ENCODE measurements at places on chromosomes 12 and 14.

- H3K27me3 ChIP-seq, result peaks cover 3% of the 10 kb centered on the region
- H3K27ac ChIP-seq, result no peak overlapping the region
- no peak overlapping the region for H3K4me3 ChIP-seq
- H3K36me3 ChIP-seq, result peaks cover 41% of the 10 kb centered on the region
- peaks cover 25% of the 10 kb centered on the region for H3K4me1 ChIP-seq
- no peak for DNase-seq
Observed at GRCh38 chr12:62732861-62733427, 202.0 kb downstream of the PPM1H start.

DNA sequence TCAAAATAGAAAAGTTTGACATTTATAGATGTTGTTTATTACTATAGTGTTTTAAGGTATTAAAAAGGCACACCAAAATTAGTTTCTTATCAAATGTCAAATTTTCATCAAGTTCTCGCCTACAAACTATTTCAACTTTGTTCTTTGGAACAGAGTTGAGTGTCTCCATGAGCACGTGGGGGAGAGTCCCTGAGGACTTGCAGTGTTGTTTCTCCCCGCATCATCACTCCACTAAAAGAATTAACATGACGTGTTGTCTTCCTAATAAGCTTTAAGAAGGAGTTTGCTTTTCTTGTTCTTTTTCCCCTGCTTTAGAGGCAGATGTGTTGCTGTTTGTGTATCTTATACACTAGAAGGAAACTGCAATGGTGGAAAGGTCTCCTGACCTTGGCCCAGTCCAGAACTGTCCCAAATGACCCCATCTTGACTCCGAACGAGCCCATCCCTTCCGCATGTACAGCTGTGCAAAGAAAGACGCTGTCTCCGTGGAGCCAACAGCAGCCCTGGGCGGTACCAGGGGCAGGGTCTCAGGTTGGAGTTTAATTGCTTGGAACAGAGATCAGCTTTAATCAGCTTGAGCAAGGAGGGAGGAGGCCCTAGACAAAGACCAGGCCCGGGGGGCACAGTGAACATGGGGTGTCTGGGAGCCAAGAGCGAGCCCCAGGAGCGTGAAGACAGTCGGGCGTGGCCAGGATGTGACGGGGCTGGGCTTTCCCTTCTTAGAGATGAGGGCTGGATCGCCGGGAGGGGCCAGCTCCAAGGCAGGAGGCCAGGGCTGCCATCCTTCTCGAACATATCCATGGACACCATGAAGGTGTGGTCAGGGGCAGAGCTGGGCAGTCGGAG lies 215.4 kb upstream of the RTL1 start:
- no peak for DNase-seq
- peaks cover 7% of the 10 kb centered on the region for H3K36me3 ChIP-seq
- no peak overlapping the region for H3K4me3 ChIP-seq

GRCh38 chr14:83940253-83940652 lies 1589.7 kb upstream of the FLRT2 start:
- peaks cover 8% of the 10 kb centered on the region for H3K36me3 ChIP-seq
- H3K4me3 ChIP-seq, result no peak overlapping the region
- no peak for DNase-seq

- peaks cover 16% of the 10 kb centered on the region for H3K4me1 ChIP-seq
- H3K36me3 ChIP-seq, result no peaks in the 10 kb centered on the region
- peak overlapping the region; percentile 86 for H3K4me3 ChIP-seq
- H3K27me3 ChIP-seq, result peaks cover 3% of the 10 kb centered on the region
Observed at GRCh38 chr12:121095544-121096198, 37.0 kb upstream of the P2RX7 start.

GRCh38 chr14:105096206-105096875 lies 31.1 kb upstream of the GPR132 start:
- peaks cover 36% of the 10 kb centered on the region for H3K36me3 ChIP-seq
- peak overlapping the region; percentile 63 for H3K4me3 ChIP-seq
- DNase-seq, result no peak
- H3K27ac ChIP-seq, result no peak overlapping the region

DNA sequence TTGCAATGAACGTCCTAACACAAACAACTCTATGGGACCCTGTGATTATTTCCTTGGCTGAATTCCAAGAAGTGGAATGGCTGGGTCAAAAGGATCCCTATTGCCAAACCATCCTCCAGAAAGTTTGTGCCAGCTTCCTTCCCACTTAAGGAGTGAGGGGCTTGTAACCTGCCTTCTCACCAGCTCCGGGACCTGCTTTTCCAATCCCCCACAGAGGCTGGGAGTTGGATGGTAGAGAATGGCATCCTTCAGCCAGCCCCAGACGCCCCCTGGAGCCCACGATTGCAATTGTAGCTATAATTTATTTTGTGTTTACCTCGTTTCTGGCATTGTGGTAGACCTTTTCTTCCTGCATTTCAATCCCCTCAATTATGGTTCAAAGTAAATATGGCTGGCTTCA lies 9.7 kb upstream of the ZDHHC22 start:
- H3K27ac ChIP-seq, result no peak overlapping the region
- no peaks in the 10 kb centered on the region for H3K4me1 ChIP-seq
- H3K27me3 ChIP-seq, result peaks cover 3% of the 10 kb centered on the region
- H3K36me3 ChIP-seq, result no peaks in the 10 kb centered on the region
- no peak overlapping the region for H3K4me3 ChIP-seq

GRCh38 chr12:53564941-53565340 lies 57.7 kb upstream of the NPFF start:
- peaks cover 2% of the 10 kb centered on the region for H3K27me3 ChIP-seq
- H3K27ac ChIP-seq, result no peak overlapping the region
- H3K4me3 ChIP-seq, result no peak overlapping the region

- peak overlapping the region; percentile 94 for H3K4me3 ChIP-seq
- peaks cover 3% of the 10 kb centered on the region for H3K36me3 ChIP-seq
- H3K4me1 ChIP-seq, result peaks cover 65% of the 10 kb centered on the region
- peak overlapping the region; percentile 96 for H3K27ac ChIP-seq
Observed at GRCh38 chr14:77099425-77100167, 1.5 kb downstream of the CIPC start.

GRCh38 chr12:7160183-7160582 lies 29.3 kb upstream of the PEX5 start:
- peaks cover 21% of the 10 kb centered on the region for H3K4me1 ChIP-seq
- no peak for DNase-seq
- peaks cover 18% of the 10 kb centered on the region for H3K27me3 ChIP-seq
- no peak overlapping the region for H3K4me3 ChIP-seq
- H3K36me3 ChIP-seq, result peaks cover 33% of the 10 kb centered on the region

GRCh38 chr12:27552235-27552634 lies 28.2 kb downstream of the PPFIBP1 start:
- no peak for DNase-seq
- H3K27me3 ChIP-seq, result no peaks in the 10 kb centered on the region
- H3K4me1 ChIP-seq, result peaks cover 58% of the 10 kb centered on the region
- no peak overlapping the region for H3K4me3 ChIP-seq
- peaks cover 12% of the 10 kb centered on the region for H3K36me3 ChIP-seq

DNA sequence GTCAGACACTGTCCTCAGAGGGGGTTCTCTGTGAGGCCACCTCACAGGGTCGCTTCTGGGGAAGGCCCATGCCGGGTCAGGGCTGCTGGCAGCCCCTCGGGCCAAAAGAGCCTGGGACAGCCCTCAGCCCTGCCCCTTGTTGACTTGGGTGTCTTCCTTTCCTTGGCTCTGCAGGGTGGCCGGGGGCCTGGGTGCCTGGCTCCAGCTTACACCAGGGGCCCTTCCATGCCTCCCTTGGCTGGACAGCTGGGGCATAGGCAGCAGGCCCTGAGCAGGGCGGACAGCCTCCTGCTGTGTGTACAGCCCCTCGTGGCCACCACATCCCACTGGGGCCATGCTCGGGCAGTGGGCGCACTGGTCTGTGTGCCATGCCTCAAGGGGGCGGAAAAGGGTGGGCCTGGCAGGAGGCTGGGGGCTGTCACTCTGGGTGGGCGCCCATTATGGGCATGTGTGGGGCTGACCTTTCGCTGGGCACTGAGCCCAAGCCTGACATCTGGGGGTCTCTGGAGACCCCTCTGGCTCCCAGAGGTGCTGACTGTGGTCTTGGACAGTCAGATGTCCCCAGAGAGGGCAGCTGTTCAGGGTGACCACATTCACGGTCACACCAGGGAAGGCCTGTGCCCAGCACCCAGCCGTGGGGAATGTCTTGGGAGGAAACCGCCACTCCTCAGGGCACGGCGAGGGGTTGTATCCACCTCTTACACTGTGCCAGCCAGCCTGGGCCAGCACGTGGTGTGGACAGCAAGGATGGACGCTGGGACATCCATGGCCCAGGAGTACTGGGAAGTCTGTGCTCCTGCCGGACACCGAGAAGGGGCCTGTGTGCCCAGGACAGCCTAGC lies 313.3 kb downstream of the TMEM121 start:
- H3K27ac ChIP-seq, result no peak overlapping the region
- no peaks in the 10 kb centered on the region for H3K4me1 ChIP-seq
- no peak overlapping the region for H3K4me3 ChIP-seq
- DNase-seq, result no peak
- H3K27me3 ChIP-seq, result peaks cover 22% of the 10 kb centered on the region
- peaks cover 30% of the 10 kb centered on the region for H3K36me3 ChIP-seq

GRCh38 chr12:123572391-123572790 lies 12.0 kb upstream of the TMED2 start:
- no peak overlapping the region for H3K4me3 ChIP-seq
- no peaks in the 10 kb centered on the region for H3K36me3 ChIP-seq
- DNase-seq, result no peak
- no peaks in the 10 kb centered on the region for H3K27me3 ChIP-seq
- no peaks in the 10 kb centered on the region for H3K4me1 ChIP-seq
